ENCODE measurements at places on chromosomes 11 and 22.

DNA sequence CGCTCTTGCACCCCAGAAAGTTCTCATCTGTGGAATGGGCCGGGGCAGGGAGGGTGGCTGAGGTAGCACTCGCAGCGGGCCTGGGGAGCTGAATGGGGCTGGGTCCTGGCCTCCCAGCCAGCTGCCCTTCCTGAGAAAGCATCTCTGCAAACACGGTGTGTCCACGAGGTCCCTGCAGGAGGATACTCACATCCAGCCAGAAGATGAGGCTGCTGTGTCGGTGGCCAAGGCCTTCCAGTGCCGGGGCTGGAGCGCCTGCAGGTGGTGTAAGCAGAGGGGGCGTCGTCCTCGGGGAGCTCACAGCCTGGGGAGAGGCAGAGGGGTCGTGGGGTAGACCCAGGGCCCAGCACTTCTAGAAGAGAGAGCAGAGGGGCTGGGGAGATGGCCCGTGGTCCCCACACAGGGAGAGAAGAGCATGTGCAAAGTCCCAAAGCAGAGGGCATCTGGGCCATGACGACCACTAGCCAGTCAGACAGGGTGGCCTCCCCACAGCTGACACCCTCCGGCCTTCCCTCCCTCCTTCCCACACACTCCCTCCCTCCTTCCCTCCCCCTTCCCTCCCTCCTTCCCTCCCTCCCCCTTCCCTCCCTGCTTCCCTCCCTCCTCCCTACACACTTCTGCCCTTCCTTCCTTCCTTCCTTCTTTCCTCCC lies 97.9 kb downstream of the WNT7B start:
- DNase-seq, result no peak

DNA sequence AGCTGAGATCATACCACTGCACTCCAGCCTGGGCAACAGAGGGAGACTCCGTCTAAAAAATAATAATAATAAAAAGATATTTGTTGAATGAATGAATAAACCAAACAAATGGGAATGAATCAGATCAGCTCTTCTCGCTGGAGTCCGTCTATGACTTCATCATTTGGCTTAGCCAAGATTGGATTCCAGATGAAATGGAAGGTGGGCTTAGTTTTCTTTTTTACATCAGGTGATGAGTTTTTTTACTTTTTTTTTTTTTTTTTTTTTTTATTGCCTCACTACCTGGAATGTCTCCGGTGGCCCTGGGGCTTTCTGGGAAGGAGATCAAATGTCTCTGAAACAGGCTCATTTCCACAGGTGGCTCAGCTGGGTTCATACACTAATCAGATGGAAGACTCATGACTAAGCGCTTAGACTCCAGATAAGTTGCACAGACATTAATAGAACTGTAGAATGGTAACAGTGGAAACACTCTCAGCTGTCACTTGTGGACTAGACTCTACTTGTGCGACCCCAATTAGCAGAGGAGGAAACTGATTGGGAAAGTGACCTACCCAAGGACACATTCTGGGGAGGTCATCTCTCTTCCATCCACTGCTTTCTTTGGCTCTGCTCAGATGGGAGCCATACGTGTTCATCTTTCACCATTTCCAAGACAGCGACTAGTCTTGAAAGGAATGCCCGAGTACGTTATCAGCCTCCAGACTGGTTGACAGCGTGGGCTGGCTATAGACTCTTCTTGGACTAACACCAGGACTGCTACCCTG lies 20.5 kb upstream of the RBFOX2 start:
- DNase-seq, result no peak

- DNase-seq, result no peak
Observed at GRCh38 chr11:67438158-67438902, 848 bp upstream of the PTPRCAP start.

DNA sequence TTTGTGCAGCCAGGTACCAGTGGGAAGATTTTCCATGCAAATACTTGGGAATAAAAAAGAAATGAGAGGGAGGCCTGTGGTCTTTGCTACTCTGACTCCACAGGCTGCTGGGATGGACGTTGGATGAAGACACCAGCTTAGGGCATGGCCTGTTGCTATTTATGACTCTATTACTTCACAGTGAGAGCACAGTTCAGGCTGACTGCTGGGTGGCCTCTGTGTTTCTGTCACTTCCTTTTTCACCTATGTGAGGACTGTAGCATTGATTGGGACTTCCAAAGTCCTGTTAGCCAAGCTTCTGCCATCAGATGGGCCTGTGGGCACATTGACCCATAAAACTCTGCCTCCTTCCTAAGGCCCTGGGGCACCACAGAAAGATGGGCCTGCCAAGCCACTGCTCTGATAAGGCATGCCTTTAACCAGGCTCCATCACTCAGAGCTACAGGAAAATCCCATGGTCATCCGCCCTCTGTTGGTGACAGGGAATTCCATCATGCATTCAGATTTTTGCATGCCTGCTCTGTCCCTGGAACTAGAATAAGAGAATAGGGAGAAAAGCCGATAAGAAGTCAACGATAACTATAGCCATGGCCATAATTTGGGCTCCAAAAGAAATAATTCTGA lies 64.6 kb downstream of the KCNJ1 start:
- DNase-seq, result no peak

- no peak for DNase-seq
Observed at GRCh38 chr11:96045622-96046456, 121.9 kb upstream of the MTMR2 start.

DNA sequence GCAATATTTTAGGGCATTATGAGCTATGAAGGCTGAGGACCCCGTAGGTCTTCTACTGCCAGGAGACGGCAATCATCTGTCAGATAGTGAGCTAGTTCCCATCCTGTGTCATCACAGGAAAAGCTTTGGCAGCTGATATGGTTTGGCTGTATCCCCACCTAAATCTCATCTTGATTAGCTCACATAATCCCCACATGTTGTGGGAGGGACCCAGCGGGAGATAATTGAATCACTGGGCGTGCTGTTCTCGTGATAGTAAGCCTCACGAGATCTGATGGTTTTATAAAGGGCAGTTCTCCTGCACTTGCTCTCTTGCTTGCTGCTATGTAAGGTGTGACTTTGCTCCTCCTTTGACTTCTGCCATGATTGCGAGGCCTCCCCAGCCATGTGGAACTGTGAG lies 18.1 kb downstream of the CSRP3 start:
- DNase-seq, result no peak

DNA sequence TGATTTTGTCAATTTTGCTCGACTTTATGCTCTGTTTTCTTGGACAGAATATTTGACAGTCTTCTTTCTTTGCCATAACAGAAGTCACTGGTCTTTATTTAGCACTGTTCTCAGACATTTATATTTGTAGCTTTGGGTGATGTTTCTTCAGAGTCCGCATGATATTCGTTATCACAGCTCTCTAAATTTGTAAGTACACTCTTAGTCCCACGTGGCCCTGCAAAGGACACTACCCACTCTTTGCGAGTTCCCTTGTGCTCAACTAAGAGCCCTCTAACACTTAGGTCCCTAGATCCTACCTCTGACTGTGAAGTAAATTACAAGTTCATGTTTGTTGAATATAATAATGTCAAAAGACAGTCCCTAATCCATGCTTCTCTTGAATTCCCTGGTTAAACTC lies 651.9 kb downstream of the NTM start:
- DNase-seq, result no peak

DNA sequence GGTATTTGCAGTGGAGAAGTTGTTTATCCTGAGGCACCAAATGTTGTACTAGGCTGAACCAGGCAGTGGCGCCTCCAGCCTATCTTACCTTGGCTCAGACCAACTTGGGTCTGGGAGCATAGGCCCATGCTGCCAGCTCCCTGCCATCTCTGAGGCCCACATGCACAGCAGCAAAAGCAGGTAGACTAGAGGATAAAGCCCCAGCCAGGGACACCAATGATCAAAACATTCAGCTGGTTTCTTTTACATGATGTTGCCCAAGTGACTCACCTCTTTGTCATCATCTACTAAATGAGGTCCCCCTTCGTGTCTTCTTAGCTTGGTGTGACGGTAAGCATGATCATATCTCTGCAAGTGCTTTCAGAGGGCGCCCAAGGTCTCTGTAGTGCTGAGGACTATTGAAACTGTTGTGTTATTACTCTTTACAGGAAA lies 112.1 kb upstream of the DRD2 start:
- DNase-seq, result no peak

DNA sequence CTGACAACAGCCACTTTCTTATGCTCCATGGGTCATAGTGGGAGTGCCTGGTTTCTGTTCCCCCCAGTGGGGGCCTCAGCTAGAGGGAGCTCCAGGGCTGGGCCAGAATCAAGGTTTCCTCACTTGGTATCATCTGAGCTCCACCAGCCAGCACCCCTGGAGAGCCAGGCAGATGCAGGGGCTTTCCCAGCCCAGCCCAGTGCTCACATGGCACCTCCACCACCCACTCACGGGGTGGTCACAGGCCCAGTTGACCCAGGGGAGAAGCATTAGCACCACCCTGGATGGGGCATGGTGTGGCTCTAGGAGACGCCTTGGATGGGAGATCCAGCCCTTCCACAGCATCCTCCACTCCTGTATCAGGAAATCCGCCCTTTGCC lies 24.1 kb upstream of the WNT7B start:
- DNase-seq, result no peak

DNA sequence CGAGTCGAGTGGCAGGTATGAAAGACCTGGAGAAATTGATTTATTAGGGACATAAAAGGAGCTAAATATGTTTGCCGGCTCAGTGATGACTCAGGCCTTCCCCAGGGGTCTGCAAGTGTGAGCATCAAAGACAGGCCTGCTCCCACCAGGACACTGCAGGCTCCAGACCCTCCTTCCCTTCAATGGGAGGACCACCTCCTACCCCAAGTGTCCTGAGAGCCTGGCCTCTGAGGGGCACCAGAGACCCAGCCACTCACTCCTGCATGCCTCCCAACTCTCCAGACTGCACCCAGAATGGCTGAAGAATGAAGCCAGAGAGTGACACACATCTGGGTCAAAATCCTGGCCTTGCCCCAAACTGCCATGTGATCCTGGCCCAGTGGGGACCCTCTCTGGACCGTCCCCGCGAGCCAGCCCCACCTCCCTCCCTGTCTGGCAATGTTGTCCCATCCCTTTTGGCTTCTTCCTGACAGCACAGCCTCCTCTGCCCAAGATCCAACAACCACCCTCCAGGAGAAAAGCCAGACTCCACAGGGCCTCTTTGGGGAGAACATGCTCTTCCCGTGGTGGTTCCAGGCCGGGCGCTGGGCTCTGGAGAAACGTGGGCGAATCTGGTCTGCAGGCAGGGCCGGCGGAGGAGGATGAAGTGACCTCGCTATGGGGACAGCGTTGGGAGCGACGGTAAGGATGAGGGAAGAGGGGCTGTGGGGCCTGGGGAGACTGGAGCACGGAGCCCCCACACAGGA lies 36.2 kb downstream of the CYTH4 start:
- no peak for DNase-seq

- no peak for DNase-seq
Observed at GRCh38 chr11:40958707-40959106, 500.7 kb downstream of the LRRC4C start.
